ENCODE measurements at places on chromosomes 1 and 21.
A peak's percentile ranks its signal among the peaks of the same experiment; 100 is the strongest.

DNA sequence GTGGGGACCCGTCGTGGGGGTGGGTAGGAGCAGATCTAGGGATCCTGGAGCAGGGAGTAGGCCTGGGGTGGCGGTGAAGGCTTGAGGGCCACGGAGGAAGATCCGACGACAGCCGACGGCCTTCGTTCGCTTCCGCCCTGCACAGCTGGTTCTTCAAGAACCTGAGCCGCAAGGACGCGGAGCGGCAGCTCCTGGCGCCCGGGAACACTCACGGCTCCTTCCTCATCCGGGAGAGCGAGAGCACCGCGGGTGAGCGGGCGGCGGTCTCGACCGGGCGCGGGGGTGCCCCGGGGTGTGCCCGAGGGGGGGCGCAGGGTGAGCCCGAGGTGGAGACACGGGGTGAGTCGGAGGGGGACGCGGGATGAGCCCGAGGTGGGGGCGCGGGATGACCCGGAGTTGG is 16.5 kb upstream of the HDAC1 start:
- DNase-seq: no peak

GRCh38 chr1:26482921-26483320 is 10.7 kb downstream of the HMGN2 start:
- DNase-seq: no peak

DNA sequence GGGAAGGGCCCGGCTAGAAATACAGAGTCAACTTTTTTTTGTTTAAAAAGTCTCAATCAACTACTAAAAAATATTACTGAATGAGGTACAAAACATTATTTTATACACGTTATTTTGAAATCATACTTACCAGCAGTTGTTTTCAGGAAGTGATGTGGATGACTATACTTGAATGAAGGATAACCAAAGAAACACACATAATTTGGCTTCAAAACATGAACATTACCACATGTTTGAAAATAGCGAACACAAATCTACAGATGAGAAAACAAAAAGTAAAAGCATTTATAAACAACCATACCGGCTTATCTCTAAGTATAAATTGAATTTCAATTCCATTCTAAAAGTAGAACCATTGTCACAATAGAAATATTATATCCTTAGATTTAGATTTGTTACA is 9.0 kb downstream of the DBT start:
- DNase-seq: no peak

- no peak for DNase-seq
Observed at GRCh38 chr21:14918527-14918926, 146.3 kb downstream of the NRIP1 start.

DNA sequence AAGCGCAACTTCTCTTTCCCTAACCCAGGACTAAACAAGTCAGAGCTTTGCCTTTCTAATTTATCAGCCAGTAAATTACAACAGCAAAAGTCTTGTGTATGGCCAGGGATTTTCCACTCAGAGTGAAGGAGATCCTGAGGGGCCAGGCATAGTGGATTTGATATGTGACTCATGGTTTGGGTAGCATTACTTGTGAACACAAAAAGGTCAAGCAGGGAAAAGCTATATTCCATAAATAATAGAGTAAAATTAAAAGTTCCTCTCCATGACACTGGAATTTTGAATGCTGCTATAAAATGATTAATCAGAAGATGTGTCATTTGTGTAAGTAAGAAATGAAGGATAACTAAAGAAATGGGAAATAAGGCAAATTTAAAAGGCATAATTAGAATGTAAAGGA is 284.8 kb downstream of the HLX start:
- no peak for DNase-seq

DNA sequence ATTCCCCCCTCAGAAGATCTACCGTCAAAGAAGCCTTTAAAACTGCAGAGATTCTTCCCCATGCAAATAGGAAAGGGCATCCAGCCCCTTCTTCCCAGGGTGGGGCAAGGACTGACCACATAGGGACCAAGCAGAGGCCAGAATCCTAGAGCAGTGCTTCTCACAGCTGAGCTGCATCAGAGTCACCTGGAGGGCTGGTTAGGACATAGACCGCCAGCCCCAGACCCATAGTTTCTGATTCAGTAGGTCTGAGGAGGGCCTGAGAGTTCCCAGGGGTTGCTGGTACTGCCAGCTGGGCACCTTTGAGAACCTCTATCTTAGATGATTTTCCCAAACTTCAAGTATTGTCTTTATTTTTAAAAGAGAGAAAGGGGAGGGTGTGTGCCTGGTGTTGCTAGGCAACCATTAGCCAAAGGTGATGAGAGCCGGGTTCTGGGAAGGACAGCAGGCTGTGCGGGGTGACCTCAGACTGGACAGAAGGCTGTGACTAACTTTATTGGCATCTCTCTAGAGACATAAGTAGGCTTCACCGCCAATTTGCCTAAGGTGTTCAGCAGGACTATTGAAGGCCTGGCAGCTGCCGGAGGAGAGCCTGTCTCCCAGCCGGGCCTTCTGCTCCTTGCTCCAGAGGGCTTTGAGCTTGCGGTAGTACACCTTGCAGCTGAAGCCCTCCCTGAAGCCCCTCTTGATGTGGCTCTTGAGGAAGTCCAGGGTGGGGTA is 3.0 kb downstream of the SPATA46 start:
- DNase-seq: no peak

- no peak for DNase-seq
Observed at GRCh38 chr1:228351850-228352249, 54.8 kb downstream of the TRIM11 start.

DNA sequence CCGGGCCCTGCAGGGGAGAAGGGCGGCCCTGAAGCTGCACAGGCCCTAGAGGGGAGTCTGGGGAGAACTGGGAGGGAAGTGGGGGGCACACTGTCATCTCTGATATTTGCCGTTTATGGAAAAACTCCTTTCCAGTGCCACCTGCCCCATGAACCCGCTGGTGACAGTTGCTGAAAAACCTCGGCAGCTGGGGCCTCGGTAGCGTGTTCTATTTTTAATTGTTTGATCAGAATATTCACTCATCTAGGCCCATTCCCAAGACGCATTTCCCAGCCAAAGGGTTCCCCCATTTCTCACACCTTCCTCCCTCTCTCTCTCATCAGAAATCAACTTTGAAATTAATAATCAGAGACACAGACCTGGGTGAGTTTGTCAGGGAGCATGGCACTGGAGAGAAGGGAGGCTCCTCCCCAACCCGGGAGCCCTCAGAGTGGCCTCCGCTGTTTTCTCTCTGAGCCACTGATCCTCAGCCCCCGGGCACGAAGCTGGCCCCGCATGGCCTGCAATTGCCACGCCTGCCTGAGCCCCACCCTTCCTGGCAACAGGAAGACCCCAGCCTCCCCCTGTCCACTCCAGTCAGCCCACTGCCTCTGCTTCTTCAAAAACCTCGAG is 111.1 kb downstream of the CASZ1 start:
- no peak for DNase-seq

GRCh38 chr1:156119503-156120209 is 5.1 kb downstream of the LMNA start:
- peak; percentile 44 for DNase-seq

- peak; percentile 12 for DNase-seq
Observed at GRCh38 chr21:15159382-15160020, 94.7 kb upstream of the NRIP1 start.

GRCh38 chr1:154751690-154752089 is 118.4 kb downstream of the KCNN3 start:
- DNase-seq: no peak

GRCh38 chr1:111148376-111148881 is 8.4 kb downstream of the CEPT1 start:
- DNase-seq: no peak

DNA sequence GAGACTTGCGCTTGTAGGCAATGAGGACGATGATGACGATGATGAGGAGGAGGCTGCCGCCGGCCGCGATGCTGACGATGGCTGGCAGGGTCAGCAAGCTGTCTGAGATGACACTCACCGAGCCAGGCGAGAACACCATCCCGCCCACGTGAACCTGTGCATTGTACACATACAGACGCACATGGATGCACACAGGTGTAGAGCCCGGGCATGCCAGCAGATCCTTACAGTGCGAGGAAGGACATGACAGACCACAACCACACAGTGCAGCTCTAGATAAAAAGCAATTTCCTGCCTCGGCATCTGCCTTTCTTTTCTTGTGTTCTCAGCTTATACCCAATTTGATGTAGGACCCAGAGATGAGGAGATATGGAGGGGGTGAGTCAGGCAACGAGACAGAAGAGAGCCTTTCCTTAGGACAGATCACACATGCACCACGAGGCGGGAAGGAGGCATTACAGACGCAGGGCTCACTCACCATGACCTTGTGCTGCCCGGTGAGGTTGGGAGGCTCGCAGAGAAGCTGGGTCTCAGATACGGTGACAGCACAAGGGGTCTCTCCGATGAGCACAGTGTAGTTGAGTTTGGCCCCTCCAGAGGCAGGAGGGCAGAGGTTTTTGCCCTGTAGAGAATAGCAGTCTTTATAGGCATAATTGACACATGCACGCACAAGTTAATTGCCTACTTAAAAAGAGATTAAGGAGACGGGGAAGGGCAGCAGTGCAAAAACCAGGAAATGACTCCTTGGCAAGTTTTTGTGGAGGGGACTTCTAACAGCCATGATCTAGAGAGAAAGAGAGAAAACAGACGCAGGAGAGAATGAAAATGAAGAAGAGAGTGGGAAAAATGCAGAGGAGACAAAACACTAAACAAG is 133.9 kb upstream of the CD34 start:
- no peak for DNase-seq

- DNase-seq: no peak
Observed at GRCh38 chr1:247291833-247292561, 36.1 kb downstream of the VN1R5 start.

DNA sequence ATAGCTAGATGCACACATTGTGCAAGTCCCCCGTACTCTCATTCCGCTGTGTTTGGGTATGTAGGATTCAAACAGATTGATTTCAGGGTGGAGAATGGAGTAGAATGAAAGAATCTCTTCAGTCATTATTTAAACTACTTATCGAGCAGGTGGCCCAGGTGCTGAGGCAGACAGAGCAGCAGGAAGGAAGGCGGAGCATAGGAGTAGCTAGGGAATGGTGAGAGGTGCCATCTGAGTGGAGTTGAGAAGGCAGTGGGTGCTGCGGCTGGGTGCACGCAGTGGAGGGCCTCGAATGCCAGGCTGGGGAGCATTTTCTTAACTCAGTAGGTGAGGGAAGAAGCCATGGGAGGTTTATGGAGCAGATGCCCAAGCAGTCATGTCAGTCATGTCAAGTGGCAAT is 45.2 kb upstream of the CD101 start:
- no peak for DNase-seq

- DNase-seq: peak; percentile 34
Observed at GRCh38 chr1:44067266-44068250, 36.3 kb upstream of the SLC6A9 start.

- no peak for DNase-seq
Observed at GRCh38 chr1:145695821-145696629, 11.1 kb downstream of the PDZK1 start.

DNA sequence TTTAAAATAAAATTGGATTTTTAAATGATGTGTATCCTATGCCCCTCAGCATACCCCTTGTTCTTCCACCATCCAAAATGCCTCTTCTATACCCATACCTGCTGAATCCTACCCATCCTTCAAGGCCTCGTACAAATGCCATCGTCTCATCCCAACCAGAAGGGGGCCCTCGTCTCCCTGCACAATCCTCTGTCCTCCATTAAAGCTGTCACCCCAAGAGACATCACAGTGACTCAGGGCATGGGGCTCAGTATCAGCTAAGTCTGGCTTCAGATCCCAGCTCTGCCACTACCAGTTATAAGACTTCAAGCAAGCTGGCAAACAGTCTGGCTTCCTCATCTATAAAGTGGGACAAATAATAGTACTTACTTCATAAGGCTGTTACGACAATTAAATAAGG is 23.8 kb downstream of the IGFN1 start:
- no peak for DNase-seq

DNA sequence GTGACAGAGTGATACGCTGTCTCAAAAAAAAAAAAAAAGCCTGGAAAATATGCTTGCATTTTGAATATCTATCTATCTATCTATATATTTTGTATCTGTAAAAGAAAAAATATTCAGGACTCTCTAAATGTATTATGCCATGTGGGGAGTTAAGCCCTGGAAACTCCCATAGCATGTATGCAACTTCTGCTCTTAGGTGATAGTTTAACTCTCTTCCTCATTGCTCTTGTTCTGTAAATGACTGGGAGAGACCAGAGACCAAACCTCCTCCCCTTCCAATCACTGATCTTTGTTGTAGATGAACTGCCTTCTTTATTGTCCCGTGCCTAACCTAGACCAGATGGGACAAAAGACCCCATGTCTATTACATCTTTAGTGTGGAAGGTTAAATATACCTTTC is 37.6 kb upstream of the CAMTA1 start:
- DNase-seq: no peak

DNA sequence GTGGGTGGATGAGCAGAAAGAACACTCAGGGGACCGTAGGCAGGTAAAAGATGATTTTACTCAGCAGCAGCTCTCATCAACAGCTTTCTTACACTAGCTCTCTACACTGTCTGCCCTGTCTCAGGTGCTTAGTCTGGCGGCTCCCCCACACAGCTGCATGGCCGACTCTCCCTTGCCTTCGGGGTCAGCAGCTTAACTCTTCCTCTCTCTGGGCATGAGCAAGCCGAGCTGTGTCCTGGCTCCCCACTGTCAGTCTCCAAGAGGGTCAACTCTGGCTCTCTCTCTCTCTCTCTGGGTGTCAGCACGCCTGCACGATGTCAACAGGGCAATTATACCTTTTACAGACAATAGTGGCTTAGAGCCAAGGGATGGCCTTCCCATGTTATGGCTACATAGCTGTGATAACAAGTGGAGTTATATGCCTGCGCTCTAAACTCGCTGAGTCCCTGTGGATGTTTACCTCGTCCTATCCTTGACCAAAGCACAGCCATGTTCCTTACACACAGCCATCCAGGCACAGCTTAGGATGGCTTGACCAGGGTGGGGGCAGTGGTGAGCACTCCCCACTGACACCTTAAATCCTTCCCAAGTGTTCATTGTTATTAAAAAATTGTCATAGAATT is 3.1 kb upstream of the BCL10 start:
- no peak for DNase-seq

DNA sequence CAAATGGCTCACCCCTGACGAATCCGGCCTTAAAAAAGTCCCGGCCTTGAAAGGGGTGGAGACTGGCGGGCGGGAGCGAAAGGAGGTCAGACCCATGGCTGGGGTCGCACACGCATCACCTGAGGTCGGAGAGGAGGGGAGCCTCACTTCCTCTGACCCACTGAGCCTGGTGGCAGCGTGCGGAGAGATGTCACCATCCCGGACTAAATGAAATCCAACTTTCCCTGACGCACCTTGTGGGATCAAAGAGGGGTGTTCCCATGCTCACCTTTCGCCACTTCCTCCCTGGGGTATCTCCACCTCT is 709 bp upstream of the SLC41A1 start:
- DNase-seq: no peak

DNA sequence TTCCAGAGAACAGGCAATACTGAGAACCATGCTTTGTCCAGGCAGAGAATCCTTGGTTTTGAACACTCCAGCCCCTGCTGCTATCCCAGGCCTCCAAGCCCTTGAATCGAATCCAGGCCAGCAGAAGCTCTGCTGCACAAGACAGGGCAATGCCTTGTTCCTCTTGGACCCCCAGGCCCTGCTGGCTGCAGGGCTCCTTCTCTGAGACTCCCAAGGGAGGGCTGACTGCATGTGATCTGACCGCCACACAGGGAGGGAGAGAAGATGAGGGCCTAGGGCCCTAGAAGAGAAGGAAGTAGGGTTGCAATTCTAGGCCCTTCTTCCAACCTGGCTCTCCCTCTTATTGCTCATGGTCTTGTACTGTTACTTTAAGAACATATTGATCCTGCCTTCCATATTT is 160.6 kb upstream of the EDN2 start:
- DNase-seq: no peak
